ENCODE measurements at places on chromosomes 6 and 20. TPM values are rescaled to one million over a fixed set of nuclear protein-coding genes. Genes with fewer than 3 reads are reported as not detected.

- DNase-seq = no peak
Measured at GRCh38 chr20:13341737-13342393, 120.8 kb downstream of the ISM1 start.

LAMP5 gene
- total RNA-seq = 6.6 TPM

DYNLT2 gene
- 0.14 TPM for total RNA-seq

GRCh38 chr6:4074478-4075235 lies 4.3 kb downstream of the FAM217A start:
- no peak for DNase-seq

GRCh38 chr20:64108731-64109681 lies 1.6 kb upstream of the NPBWR2 start:
- no peak for DNase-seq

GRCh38 chr6:138182939-138183789 lies 21.4 kb downstream of the ARFGEF3 start:
- no peak for DNase-seq

- peak; percentile 27 for DNase-seq
Measured at GRCh38 chr20:3313683-3314065, 74.7 kb upstream of the SLC4A11 start.

DNA sequence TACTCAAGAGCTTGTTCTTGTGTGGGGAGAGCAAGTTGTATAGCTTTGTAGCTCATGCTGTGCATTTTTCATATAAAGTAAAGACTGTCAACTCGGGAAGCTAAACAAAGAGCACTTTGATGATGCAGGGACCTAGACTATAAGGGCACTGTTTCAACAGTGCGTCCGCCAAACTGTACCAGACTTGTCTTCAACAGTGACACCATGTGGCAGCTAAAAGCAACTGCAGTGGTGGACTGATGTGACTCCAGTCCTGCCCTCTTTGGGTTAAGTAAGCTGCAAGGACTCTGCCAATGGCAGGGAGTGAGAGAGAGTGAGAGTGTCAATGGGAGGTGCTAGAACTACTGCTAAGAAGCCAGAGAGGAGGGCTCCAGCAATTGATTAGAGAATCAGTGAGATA lies 48.1 kb upstream of the MC3R start:
- no peak for DNase-seq

DNA sequence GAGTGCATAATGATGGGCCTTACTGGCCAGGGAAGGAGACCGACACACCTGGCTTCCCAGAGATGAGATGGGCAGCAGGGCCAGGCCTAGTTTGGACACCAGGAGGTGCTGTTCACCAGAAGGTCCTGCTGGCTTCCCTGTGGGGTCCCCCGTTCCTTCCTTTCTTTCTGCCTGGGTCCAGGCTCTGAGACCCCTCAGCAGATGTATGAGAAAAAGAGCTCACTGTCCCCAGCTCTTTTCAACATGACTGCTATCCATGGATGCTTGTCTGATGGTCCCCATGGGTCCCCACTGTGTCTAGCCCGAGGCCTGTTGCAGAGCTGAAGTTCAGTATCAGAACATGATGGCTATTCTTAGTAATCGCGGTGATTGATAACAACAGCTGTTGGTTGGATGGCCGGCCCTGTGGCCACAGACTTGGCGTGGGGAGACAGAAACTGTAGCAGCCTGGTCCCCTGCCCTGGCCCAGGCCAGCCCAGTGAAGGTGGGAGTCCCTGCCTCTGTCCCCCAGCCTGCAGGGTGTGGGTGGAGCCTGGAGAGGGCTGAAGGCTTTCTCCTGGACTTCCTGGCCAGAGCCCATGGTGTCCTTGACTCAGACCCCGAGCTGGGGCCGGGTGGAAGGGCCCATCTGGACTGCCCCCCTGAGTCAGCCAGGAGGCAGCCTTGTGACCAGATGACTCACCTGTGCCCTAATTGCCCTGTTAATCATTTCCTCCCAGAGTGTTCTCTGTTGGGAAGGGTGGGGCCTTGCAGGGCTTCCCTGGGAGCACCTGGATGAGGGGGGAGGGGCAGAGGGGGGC lies 9.9 kb upstream of the BAK1 start:
- peak; percentile 95 for DNase-seq

LY6G6F gene
- not detected for total RNA-seq
